Frontal cortex (tissue), 4 donors: ENCODE measurements at places on chromosomes 7 and 10. TPM values are rescaled to one million over a fixed set of nuclear protein-coding genes. Genes with fewer than 3 reads are reported as not detected.

DNA sequence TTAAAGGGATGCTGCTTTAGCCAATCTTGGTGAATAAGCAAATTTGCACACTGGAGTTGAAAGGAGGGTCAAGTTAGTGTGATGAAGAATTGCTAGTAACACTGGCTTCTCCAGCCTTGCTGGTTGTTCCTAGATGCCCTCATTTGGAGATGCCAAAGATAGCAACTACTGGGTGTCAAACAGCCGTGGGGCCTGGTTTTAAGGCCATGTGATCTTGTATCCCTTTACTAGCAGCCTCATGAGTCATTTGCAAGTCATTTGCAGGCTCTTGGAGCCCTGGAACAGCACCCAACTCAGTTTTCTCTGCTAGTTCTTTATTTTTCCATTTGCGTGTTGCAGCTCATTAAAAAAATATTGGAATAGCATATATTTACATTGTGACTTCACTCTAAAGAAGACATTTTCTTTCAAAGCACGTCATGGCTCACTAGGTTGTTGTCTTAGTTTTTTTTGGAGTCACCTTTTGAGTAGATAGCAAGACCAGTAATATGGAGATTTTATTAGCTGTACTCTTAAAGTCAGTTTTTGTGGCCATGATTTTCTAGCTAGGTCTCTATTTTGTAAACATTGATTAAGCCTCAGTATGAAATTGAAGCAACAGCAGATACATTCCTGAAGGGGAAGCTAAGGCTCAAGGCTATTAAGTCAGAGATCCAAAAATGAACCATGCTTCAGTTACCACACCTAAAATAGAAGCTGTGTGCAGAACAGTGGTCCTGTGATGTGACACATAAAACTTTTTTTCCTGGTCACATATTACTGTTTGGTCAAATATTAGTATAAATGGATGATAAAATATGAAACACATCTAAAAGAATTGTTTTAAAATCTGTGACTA lies 1.3 kb downstream of the LSMEM1 start:
- no peak for DNase-seq

- DNase-seq: peak; percentile 69
Measured at GRCh38 chr7:1123715-1124114, 35.8 kb downstream of the GPER1 start.

DNA sequence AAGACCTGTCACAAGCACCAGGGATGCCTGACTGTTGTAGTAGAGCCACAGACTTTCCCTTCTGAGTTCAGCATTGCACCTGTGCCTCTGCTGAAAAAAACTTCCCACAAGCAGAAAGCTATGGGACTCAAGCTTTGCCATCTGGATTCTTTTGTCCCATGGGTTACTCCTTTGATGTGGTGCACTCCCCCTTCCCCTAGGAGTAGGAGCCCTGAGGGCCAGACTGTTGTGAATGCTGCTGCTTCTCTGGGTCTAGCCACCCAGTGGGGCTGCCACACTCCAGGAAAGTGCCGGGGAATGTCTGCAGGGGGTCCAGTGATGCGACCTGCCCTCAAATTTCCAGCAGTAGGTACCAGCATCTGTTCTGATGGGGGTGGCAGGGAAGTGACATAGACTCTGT lies 11.7 kb downstream of the CASP7 start:
- no peak for DNase-seq

GRCh38 chr7:39609113-39609934 lies 14.0 kb upstream of the RALA start:
- peak; percentile 41 for DNase-seq

DNA sequence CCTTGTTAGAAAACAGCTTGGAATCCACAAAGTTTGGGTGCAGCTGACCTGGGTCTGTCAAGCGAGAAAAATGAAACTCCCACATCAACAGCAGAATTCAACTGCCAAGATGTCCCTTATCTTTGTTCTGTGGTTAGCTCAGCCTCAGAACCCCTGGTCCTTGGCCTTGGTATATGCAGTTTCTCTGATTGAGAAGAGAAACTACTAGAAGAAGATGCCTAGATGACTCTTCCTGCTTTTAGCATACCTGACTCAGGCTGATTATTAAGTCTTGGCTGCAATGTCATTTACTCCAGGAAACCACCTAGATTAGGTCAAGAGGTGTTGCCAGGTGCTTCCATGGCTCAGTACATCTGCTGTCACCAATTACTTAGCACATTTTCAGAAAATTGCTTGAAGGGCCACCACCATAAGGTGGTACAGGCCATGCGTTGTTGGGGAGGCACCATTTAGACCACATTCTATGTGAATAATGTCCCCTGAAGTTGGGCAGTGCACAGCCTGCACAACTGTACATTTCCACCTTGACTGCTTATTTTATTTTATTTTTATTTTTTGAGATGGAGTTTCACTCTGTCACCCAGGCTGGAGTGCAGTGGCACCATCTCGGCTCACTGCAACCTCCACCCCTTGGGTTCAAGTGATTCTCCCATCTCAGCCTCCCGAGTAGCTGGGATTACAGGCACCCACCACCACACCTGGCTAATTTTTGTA lies 59.4 kb upstream of the ZNF438 start:
- no peak for DNase-seq

Gene OR2A5
- total RNA-seq: not detected

GRCh38 chr7:2924866-2925840 lies 81.0 kb upstream of the GNA12 start:
- DNase-seq: no peak

- no peak for DNase-seq
Measured at GRCh38 chr7:24706211-24707170, 50.8 kb downstream of the GSDME start.

DNA sequence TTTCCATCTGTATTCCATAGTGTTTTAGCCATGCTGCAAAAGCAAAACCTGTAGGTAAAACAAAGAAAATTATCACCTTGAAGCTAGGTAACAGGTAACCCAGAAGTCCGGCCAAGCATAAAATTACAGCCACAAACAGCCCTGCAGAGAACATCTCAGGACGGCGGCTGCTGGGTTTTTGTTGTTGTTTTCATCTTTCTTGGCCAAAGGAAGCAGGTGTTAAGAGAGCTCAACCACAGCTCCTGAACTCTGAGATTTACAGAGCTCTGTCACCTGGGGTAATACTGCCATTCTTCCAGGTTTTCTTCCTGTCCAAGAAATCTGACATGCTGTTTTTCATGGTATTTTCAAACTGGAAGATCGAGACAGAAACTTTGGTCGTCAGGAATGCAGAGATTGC lies 847 bp upstream of the SCIN start:
- DNase-seq: no peak
